Frontal cortex (tissue), 4 donors: ENCODE measurements at places on chromosomes 5 and 9. TPM values are rescaled to one million over a fixed set of nuclear protein-coding genes. Genes with fewer than 3 reads are reported as not detected.

The SLCO4C1 gene
- 0.82 TPM for total RNA-seq

The STC2 gene
- 0.82 TPM for total RNA-seq

The SLCO6A1 gene
- total RNA-seq: 0.41 TPM

The PCDHA3 gene
- total RNA-seq: 16.3 TPM

The TNFSF8 gene
- total RNA-seq: under 0.01 TPM

The PITX1 gene
- not detected for total RNA-seq

The RLN2 gene
- total RNA-seq: not detected

The SPINK7 gene
- total RNA-seq: not detected

The WDR31 gene
- total RNA-seq: 2.4 TPM

The LRRC19 gene
- not detected for total RNA-seq

The LRRC70 gene
- total RNA-seq: 3.7 TPM

The KCNIP1 gene
- 15.5 TPM for total RNA-seq
